ENCODE measurements at places on chromosomes 16 and 17.

DNA sequence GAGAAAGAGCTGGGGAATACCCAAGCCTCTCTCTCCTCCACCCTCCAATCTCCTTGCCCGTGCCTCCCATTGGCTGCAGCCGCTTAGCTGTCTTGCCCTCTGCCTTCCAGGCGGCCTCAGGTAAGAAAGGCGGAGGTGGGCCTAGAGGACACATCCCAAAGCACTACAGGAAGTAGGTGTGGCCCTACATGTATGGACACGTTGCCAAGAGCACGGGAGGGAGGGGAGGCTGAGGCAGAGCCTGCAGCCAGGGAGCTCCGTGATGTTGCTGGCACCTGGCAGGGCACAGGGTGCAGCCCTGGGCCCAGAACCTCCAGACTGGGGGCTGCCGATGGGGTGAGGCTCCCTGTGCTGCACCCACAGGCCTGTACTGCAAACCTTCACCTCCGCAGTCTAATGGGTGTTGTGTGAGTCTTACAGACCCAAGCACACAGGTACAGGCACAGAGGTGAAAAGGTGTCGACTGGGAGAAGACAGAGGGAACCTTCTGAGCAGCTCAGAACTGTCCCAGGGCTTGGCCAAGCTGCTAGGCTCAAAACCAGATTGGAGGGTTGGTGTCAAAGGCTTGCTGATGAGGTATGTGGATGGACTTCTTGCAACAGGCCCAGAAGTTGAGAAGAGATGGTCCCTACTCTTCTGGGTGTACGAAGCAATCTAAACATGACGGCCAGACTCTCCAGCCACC, 23.5 kb upstream of the FOXK2 start:
- DNase-seq = no peak

- no peak for DNase-seq
Measured at GRCh38 chr17:77228816-77229215, 88.0 kb downstream of the SEC14L1 start.

DNA sequence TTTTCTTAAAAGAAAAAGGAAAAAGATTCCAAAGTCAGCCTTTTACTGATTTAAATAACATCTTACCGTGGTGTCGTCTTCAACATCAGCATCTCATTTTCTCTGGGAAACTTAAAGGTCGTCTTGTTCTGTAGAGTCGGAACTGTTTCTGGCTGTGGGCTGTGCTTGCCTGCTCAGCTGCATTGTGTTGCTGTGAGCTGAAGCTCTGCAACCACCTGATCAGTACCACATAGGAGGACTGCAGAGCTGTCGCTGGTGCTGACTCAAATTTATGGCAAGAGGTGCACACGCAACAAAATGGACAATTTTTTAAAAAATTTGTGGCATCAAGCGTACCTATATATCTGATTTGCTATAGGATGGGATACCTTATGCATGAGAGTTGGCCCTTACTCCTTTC, at the start of gene OMG:
OMG (minus strand) TSS at position 150 of the 400 bp plus-strand sequence. CDS start 908 bp downstream, outside the sequence.
- no peak for DNase-seq

- no peak for DNase-seq
Measured at GRCh38 chr17:70368011-70368410, 198.7 kb downstream of the KCNJ2 start.

DNA sequence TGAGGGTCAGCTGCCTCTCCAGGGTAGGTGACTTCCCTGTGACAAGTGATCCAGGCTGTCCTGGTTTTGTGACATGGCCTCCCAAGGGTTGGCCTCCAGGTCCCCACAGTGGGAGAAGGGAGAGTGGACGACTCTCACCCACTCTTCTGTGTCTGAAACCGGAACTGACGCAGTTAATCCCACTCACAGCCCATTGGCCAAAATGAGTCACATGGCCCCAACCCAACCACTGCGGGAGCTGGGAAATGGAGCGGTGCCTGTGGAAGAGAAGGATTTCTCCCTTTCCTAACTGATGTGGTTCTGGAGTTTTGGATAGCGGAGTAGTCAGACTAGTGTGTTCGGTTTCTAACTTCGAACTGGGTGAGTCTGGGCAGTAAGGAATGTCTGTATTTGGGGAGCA, 79.4 kb downstream of the ABCC6 start:
- no peak for DNase-seq

DNA sequence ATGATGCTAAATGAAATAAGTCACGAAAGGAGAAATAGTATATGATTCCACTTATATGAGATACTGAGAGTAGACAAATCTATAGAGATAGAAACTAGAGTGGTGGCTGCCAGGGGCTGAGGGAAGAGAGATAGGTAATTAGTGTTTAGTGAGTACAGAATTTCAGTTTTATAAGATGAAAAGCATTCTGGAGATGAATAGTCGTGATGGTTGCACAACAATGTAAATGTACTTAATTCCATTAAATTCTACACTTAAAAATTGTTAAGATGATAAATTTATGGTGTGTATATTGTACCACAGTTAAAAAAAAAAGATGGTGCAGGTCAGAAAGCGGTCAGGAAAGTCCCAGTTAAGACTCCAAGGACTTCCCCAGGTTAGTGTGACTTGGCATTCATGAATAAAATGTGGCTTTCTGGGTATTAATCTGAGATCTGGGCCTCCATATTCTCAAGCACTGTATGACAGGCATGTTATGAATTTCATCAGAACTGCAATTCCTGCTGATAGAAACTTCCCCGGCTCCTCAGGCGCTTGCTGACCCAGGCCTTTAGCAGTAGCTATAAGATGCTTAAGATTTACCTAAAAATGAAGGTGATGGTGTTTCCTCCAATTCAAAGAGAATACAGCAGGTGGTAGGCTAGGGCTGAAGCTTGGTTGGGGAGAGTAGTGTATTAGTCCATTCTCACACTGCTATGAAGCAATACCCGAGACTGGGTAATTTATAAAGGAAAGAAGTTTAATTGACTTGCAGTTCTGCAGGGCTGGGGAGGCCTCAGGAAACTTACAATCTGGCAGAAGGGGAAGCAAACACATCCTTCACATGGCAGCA, 115.3 kb upstream of the SOX9 start:
- no peak for DNase-seq

GRCh38 chr17:69856946-69857345, 218.1 kb upstream of the KCNJ16 start:
- no peak for DNase-seq

DNA sequence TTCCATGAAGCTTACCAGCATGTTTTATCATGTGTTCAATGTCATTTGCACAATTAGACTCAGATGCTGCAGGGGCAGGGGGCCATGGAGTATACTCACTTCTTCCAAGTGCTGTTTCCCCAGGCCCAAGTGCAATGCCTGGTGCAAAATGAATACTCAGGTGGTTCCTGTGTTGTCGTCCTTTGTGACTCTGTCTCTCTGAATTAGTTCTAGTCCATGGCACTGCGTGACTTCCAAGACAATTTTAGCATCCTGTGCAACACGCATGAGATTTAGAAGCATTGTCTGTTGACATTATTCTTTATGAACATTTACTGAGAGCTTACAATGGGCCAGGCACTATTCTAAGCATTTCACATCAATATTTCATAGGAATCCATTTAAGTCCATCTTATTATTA, 769.7 kb upstream of the RBFOX1 start:
- DNase-seq = no peak

GRCh38 chr16:166375-167121, 770 bp downstream of the HBM start:
- DNase-seq = no peak

- DNase-seq = no peak
Measured at GRCh38 chr16:60586493-60586892, 1449.7 kb downstream of the CDH8 start.

- peak; percentile 72 for DNase-seq
Measured at GRCh38 chr17:74274060-74274708, at the start of gene DNAI2. Gene DNAI2, plus strand, starts transcription at chr17:74274234. Its CDS starts 7,584 bp downstream, at chr17:74281818.

DNA sequence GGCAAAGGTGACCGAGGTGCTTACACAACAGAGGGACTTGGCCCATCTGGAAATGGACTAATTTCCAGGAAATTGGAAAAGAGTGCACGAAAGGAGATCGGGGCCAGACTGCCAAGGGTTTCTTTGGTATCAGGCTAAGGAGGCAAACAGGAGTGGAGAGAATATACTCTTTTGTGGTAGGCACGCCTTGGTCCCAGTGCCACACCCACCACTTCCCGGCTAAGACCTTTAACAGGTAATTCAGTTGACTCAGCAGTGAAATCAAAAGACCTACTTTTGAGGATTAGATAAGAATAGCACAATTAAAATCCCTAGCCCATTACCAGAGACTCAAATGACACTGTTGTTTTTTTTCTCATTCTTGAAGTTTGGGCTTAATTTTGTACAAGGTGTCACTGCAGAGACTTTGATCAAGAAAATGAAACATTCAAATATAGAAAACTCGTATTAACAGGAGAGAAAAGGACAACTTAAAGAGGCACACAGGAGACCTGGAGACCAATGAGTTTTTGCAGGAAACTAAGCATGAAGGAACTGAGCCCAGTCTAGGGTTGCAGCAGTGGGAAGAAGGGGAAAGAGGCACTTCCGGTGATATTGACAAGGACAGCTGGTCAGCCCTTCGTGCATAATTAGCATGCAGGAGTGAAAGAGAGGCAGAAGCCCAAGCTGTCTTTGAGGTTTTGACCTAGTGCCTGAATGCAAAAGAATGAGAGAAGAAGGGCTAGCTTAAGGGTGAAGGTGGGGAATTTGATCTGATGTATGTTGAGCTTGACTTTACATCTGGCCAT, 265.5 kb upstream of the CCL2 start:
- no peak for DNase-seq

- no peak for DNase-seq
Measured at GRCh38 chr16:57531635-57532265, 4.6 kb downstream of the CCDC102A start.

DNA sequence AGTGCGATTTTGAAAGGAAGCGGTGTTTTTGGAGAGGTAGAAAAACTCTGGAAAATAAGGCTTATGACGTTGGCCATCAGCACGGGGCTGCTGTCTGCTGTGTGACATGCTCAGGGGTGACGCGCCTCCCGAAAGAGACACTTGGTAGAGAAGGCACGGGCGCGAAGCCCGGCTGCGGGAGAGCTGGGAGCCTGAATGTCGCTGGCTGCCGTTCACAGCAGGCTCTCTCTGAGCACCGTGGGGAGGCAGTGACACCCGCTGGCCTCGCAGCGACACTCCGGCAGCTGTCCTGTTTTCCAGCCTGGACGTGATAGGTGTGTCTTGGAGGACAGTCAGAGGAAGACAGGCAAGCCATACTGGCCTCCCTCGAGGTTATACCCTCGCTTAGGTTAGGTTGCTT, 759.1 kb upstream of the RBFOX1 start:
- peak; percentile 18 for DNase-seq

Data from right hindlimb (tissue), 1 donor.